Ovary (tissue), 10 donors: ENCODE measurements at places on chromosomes 5 and 9. TPM values are rescaled to one million over a fixed set of nuclear protein-coding genes. Genes with fewer than 3 reads are reported as not detected.

DNA sequence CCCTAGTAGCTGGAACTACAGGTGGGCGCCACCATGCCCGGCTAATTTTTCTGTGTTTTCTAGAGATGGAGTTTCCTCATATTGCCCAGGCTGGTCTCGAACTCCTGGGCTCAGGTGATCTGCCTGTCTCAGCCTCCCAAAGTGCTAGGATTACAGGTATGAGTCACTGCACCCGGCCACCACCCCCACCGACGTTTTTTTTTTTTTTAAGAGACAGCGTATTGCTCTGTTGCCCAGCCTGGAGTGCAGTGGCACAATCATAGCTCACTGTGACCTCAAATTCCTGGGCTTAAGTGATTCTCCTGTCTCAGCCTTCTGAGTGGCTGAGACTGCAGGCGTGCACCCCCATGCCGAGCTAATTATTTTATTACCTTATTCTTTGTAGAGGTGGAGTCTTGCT is 38.2 kb downstream of the WDR70 start:
- H3K4me1 ChIP-seq = no peaks in the 10 kb centered on the region
- no peak overlapping the region for H3K27ac ChIP-seq
- DNase-seq = no peak
- H3K36me3 ChIP-seq = no peaks in the 10 kb centered on the region
- no peak overlapping the region for H3K4me3 ChIP-seq

- H3K4me3 ChIP-seq = peak within 1 kb of the TSS; percentile 63
- peaks cover 14% of the 10 kb centered on the region for H3K4me1 ChIP-seq
- H3K27me3 ChIP-seq = no peaks in the 10 kb centered on the region
- H3K36me3 ChIP-seq = no peaks in the 10 kb centered on the region
- H3K27ac ChIP-seq = peak within 1 kb of the TSS; percentile 63
Observed at GRCh38 chr5:442335-443238, at the start of gene EXOC3. EXOC3 (plus strand) TSS chr5:443176; CDS start chr5:446206, 3,030 bp downstream.

DNA sequence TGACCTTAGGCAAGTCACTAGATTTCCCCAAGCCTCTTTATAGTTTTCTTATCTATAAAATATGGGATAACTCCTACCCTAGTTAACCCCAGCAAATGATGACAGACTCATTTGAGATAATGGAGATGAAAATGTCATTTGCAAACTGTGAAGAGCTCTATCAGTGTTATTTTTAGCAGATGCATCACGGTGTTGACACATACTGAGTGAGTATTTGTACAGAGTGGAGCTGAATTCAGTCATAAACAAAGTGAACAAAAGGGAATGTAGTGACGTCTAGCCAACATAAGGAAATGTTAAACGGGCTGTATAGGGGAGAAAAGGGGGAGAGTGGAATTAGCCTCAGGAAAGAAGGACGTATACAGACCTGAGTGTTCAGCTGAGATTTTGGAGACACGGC is 75.9 kb downstream of the NMUR2 start:
- H3K4me3 ChIP-seq = no peak overlapping the region
- H3K27ac ChIP-seq = no peak overlapping the region
- no peaks in the 10 kb centered on the region for H3K4me1 ChIP-seq
- no peaks in the 10 kb centered on the region for H3K36me3 ChIP-seq
- no peaks in the 10 kb centered on the region for H3K27me3 ChIP-seq
- no peak for DNase-seq

GRCh38 chr5:74328221-74328630 is 312.3 kb downstream of the ENC1 start:
- no peaks in the 10 kb centered on the region for H3K36me3 ChIP-seq
- H3K4me3 ChIP-seq = no peak overlapping the region
- no peaks in the 10 kb centered on the region for H3K4me1 ChIP-seq

The PFN3 gene
- total RNA-seq = not detected
